Activated T-cell treated with anti-CD3 and anti-CD28 coated beads for 4 hours (primary cell): ENCODE measurements at places on chromosomes 4 and X.

DNA sequence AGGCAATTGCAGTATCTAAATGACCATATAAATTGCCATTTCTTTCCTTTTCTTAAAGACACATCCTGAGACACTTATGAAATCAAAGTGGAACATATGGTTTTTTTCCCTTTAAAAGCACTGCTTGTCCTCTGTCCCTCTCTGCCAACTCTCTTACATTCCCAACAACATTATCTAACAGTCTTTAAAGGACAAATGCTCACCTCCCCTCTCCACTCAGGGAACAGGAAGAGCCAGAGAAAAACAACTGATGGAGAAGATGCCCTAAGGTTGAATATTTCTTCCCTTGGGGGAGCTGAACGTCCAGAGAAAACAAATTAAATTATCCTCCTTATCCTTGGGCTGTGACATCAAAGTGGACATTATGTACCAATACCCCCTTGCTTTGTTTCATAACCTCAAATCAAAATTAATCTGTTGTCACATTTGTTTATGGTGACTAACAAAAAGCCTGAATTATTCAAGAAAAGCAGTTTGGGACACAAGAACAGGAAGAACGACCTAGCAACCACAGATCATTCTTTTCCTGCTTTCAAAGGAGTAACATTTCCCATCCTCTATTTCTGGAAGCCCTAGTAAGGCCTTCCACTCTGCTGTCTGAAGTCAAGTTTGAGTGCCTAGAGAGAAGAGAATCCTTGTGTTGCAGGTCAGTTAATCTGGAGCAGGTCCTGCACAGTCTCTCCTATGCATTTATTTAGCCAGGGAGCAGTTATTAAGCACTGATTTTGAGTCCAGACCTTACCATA, 52.6 kb upstream of the PAGE1 start:
- DNase-seq: no peak

DNA sequence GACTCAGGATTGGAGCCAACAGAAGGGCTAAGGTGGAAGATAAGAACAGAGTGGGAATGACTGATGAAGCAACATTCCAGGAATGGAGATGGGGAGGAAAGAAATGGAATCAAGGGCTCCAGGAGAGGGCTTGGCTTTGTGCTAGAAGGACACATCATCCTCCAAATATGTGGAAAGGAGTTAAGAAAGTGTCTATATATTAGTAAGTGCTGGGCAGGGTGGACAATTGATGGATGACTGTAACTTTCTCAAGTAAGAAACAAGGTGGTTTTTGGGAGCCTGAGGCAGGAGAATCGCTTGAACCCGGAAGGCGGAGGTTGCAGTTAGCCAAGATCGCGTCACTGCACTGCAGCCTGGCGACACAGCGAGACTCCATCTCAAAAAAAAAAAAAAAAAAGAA, 71.6 kb upstream of the NFKB1 start:
- no peak for DNase-seq

- DNase-seq: no peak
These were observed 3.8 kb upstream of the AMMECR1 start for GRCh38 chrX:110321670-110322069.

DNA sequence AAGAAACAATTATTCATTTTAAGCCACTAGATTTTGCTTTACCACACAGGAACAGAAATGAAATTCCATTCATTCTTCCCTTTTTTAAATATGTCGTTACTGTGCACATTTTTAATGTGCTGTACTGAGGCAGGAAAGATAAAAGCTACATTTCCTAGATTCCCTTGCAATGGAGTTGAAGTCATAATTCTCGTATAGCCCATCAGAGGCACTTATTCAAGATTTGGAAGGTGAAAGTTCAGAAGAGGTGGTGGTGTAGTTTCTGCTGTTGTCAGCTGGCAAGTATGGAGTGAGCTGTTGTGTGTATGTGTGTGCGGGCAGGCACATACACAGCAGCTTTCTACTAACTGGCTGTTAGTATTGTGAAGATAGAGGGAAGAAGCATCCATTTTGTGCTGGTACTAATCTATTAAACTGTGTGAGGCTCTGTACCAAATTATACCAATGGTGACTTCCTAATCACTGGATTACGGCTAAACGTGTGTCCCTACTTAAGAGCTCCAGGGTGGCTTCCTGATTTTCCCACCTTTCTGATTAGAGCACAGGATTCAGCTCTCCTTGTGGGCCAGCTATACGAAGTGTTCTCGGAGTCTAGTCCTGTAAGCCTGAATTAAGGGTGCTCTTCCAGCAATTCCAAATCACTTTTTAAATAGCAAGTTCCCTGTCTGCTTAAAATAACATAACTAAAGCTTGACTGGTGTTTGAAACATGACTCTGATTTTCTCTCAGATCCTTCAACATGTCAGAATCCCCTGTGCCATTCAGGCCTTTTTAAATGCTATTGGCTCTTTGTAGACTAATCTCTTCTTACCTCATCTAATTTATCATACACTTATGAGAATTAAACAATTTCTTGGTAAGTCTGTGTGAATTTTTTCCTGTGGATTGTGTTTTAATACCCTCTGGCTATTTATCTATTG, 43.8 kb downstream of the PDS5A start:
- DNase-seq: no peak

- DNase-seq: no peak
These were observed 244.0 kb downstream of the TMA16 start for GRCh38 chr4:163738521-163738920.

DNA sequence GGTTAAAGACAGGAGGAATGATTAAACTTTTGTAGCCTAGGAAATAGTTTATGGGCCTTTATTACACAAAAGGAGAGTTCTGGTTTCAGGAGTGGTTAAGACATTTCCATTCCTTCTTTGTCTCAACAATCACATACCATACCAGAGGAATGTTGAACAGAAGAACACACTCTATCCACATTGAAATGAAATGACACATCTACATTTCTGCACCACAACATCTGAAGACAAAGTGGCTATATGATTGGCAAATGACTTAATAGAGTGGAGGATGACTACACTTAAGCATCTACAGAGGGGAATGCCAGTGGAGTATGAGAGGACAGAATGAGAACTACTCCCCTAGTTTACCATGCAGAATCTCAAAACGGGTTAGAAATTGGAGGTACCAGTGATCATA, 8.0 kb downstream of the CYP2U1 start:
- no peak for DNase-seq

DNA sequence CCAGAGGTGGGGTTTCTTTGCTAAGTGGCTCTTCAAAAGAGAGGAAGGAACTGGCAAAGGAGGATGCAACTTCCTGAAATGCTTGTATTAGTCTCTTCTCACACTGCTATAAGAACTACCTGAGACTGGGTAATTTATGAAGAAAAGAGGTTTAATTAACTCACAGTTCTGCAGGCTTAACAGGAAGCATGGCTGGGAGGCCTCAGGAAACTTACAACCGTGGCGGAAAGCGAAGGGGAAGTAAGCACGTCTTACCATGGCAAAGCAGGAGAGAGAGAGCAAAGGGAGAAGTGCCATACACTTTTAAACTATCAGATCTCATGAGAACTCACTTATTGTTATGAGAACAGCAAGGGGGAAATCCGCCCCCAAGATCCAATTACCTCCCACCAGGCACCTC, 505.7 kb downstream of the ZNF674 start:
- DNase-seq: no peak

DNA sequence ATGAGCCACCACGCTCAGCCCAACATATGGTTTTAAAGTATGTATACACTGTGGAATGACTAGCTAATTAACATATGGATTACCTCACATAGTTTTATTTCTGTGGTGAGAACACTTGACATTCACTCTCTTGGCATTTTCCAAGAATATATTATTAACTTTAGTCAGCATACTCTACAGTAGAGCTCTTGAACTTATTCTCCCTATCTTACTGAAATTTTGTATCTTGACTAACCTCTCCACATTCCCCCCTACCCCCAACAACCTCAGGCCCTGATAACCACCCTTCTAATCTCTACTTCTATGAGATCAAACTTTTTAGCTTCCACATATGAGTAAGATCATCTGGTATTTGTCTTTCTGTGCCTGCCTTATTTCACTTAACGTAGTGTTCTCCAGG, 38.6 kb upstream of the AGA start:
- DNase-seq: no peak

GRCh38 chr4:183950536-183950935, 45.4 kb downstream of the STOX2 start:
- DNase-seq: no peak

DNA sequence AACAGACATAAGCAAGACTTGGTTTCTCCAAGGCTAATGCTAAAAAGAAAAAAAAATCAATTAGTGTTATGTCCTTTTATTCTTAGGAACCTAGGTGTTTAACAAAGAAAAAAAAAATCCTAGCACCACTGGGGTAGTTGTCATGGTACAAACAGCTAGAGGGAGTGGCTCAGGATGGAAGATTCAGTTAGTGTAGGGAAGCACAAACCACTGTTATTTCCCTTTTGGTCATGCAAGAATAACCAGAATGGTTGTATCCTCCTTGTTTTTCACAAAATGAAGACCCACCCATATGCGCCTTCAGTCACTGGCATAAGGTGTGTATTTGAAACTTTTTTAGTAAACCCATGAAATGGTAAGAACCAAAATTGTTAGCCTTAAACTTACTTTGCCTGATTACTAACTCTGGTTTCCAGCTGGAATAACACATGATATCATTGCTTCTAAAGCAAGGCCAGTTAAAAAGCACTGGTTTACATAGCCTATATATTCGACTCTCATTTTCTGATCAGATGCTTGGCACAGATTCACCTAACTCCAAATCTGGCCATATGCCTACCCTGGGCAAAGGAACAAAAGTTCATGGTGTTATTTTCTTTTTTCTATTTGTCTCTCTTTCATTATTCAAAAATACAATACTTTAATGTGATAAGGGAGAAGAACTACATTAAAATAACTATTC, 132.6 kb downstream of the SCFD2 start:
- DNase-seq: no peak

- DNase-seq: no peak
These were observed 471.6 kb upstream of the PRKX start for GRCh38 chrX:4185086-4185485.

DNA sequence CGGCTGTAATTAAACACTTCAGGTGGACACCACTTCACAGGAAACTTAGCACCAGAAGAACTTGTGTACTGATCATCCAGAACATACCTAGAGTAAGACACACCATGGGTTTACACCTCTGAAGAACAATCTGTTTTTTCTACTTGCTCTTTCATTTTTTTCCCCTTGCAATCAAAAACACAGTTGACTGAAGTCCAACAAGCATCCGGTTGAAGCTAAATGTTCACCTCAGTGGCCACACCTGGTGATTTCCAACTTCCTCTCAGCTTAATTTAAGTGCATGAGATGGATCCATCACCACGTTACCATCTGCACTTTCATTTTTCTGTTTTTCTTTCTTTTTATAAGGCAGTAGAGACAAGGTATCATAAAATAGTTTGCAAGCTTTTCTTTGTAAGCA, 4.9 kb upstream of the TXK start:
- no peak for DNase-seq

- no peak for DNase-seq
These were observed 21.3 kb downstream of the PIN4 start for GRCh38 chrX:72202792-72203401.

DNA sequence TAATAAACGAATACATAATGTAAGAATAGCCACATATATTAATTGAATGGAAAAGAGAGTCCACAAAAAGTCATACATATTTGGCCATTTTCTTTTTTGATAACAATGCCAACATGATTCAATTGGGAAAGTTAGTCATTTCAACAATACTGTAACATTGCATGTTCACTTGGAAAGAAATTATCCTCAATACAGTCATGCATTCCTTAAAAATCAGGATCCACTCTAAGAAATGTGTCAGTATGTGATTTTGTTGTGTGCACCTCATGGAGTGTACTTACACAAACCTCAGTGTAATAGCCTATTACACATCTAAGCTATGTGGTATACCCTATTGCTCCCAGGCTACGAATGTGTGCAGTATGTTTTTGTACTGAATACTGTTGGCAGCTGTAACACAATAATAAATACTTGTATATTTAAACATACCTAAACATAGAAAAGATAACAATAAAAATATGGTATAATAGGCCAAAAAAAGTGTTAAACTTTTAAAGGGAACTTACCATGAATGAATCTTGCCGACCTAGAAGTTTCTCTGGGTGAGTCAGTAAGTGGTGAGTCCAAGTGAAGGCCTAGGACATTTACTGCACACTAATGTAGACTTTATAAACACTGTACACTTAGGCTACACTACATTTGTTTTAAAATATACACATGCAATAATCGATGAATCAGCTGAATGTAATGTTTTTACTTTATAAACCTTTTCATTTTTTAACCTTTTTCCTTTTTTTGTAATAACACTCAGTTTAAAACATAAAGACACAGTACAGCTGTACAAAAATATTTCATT, 806.8 kb downstream of the PCDH18 start:
- no peak for DNase-seq

DNA sequence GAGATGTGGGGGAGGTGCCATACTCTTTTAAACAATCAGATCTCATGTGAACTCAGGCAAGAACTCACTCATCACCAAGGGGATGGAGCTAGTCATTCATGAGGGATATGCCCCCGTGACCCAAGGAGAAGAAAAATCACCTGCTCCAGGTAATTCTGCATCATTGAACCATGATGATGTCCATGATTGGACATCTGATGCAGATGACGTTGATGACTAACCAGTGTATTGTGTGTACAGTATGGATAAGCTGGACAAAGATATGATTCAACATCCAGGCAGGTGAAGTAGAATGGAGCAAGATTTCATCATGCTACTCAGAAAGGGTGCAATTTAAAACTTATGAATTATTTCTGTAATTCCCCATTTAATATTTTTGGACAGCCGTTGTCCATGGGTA, 286.4 kb upstream of the SMIM31 start:
- DNase-seq: no peak

GRCh38 chrX:143768976-143769375, 48.4 kb upstream of the SPANXN2 start:
- no peak for DNase-seq
